Activated naive CD8-positive, alpha-beta T cell treated with anti-CD3 and anti-CD28 coated beads for 36 hours (primary cell): ENCODE measurements at places on chromosomes 16 and 17. TPM values are rescaled to one million over a fixed set of nuclear protein-coding genes. Genes with fewer than 3 reads are reported as not detected.

- no peak overlapping the region for H3K4me3 ChIP-seq
- H3K4me1 ChIP-seq = no peaks in the 10 kb centered on the region
- DNase-seq = no peak
- no peak overlapping the region for H3K27ac ChIP-seq
These were observed 116.2 kb downstream of the C16orf78 start for GRCh38 chr16:49489686-49490320.

DNA sequence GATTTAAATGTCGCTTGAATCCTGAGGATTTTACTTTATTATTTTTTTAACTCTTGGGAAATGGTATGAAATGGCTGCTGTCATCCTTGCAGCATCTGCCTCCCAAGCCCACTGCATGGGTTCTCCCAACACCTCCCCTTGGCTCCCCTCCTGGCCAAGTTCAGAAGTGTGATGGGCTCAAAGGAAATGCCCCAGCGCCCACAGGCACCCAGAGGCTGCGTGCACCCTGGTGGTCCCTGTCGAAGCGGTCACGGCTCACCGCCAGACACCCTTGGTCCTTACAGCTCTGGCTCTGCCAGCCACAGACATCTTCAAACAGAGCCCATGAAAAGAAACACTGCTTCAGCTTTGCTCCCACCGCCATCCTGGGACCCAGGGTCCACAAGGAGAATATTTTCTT is 334.7 kb downstream of the SOX9 start:
- no peaks in the 10 kb centered on the region for H3K36me3 ChIP-seq
- no peaks in the 10 kb centered on the region for H3K27me3 ChIP-seq
- no peak overlapping the region for H3K27ac ChIP-seq
- no peaks in the 10 kb centered on the region for H3K4me1 ChIP-seq
- no peak overlapping the region for H3K4me3 ChIP-seq

GRCh38 chr17:28555022-28555421 is 2.6 kb upstream of the UNC119 start:
- no peak for DNase-seq
- no peaks in the 10 kb centered on the region for H3K27me3 ChIP-seq
- peaks cover 26% of the 10 kb centered on the region for H3K4me1 ChIP-seq
- peak overlapping the region; percentile 10 for H3K27ac ChIP-seq
- H3K36me3 ChIP-seq = peaks cover 13% of the 10 kb centered on the region

DNA sequence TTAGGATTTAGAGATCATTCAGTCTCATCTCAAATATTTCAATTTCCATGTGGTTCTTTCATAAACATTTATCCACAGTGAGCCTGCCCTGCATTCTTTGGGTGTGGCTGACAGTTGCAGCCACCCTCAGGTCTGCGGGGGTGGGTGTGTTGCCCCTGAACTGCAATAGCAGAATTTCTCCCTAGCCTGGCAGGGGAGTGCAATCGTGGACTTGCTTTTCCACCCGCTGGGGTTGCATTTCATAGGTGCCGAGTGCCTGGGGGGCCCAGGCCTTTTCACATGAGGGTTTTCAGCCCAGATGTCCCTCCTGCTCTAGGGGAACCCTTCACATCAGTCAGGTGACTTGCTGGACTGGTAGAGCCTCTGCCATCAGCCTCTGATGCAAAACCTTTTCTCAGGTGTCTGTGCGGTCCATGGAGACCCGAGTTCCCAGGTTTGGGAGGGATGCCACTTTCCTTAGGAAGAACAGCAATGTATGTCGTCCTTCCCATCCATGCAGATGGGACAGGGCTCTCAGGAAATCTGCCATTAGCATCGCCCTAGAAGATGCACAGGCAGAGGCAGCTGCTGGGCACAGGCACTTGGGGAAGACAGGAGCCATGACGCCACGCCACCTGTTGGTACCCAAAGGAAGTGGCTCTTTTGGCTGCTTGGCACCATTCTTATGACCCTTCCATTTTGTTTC is 2.4 kb upstream of the USP36 start:
- no peak overlapping the region for H3K27ac ChIP-seq
- DNase-seq = peak; percentile 41
- H3K4me1 ChIP-seq = peaks cover 22% of the 10 kb centered on the region
- no peaks in the 10 kb centered on the region for H3K27me3 ChIP-seq

KRTAP4-9 gene
- not detected for total RNA-seq

GPR139 gene
- not detected for total RNA-seq

CD300C gene
- not detected for total RNA-seq

- no peak for DNase-seq
- H3K4me1 ChIP-seq = no peaks in the 10 kb centered on the region
- H3K4me3 ChIP-seq = no peak overlapping the region
- no peaks in the 10 kb centered on the region for H3K36me3 ChIP-seq
These were observed 488.9 kb upstream of the CA10 start for GRCh38 chr17:52647411-52647810.

DNA sequence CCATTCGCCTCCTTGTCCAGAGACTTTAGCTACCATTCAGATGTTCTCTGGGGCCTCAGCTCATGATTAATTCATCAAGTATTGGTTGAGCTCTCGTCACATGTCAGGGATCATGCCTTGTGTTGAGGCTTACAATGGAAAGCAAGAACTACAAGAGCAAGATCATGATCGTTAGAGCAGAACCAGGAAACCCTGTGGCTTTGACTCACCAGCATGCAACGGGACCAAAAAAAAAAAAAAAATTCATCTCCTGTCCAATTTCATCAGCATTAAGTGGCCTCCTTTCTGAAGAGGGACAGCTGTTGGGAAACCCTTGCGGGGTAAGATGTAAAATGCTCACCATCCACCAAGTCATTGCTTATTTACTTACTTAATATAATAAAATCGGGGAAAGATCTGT is 12.1 kb upstream of the USP10 start:
- H3K36me3 ChIP-seq = no peaks in the 10 kb centered on the region
- H3K27me3 ChIP-seq = no peaks in the 10 kb centered on the region
- no peak for DNase-seq
- no peak overlapping the region for H3K27ac ChIP-seq
- peaks cover 6% of the 10 kb centered on the region for H3K4me1 ChIP-seq

DNA sequence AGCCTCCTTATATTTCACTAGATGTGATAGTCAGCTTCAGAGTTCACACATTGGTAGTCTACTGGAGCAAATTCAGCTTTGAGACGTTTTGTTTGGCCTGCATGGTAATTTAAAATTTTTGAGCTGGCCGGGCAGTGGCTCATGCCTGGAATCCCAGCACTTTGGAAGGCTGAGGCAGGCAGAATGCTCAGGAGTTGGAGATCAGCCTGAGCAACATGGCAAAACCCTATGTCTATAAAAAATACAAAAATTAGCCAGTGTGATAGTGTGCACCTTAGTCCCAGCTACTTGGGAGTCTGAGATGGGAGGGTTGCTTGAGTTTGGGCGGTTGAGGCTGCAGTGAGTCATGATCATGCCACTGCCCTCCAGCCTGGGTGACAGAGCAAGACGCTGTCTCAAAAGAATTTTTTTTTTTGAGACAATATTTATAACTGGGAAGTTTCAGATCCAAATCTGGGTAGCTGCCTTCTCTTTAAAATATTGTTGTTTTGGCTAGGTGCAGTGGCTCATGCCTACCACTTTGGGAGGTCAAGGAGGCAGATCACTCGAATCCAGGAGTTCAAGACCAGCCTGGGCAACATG is 4.8 kb upstream of the BLMH start:
- H3K4me1 ChIP-seq = peaks cover 11% of the 10 kb centered on the region
- no peaks in the 10 kb centered on the region for H3K36me3 ChIP-seq
- no peak overlapping the region for H3K27ac ChIP-seq
- no peak overlapping the region for H3K4me3 ChIP-seq
- no peak for DNase-seq
- no peaks in the 10 kb centered on the region for H3K27me3 ChIP-seq

GRCh38 chr16:75913958-75914357 is 187.7 kb upstream of the CPHXL start:
- no peak for DNase-seq
- H3K27me3 ChIP-seq = no peaks in the 10 kb centered on the region
- no peaks in the 10 kb centered on the region for H3K36me3 ChIP-seq
- no peaks in the 10 kb centered on the region for H3K4me1 ChIP-seq
- H3K27ac ChIP-seq = no peak overlapping the region

DNA sequence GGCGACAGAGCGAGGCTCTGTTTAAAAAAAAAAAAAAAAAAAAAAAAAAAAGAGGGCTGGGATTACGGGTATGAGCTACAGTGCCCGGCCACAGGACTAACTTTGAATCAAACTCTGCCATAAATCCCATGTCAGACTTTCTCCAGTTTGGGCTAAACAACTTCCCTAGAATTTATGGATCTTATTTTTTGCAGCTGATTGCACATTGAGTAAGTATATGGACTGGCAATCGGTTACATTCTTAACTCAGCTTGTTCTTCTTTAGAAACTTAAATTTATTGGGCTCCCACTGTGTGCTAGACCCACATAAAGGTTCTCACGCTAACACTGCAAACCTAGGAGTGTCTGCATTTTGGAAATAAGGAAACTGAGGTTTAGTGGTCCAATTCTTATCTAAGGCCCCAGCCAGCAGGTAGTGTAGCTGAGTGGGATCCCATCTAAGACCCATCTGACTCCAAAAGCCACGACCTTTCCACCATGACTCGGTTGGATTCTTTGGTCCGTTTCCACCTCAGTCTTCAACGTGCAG is 718 bp upstream of the CBFB start:
- H3K27ac ChIP-seq = peak overlapping the region; percentile 91
- H3K4me1 ChIP-seq = peaks cover 38% of the 10 kb centered on the region
- no peaks in the 10 kb centered on the region for H3K27me3 ChIP-seq
- peaks cover 25% of the 10 kb centered on the region for H3K36me3 ChIP-seq
- no peak for DNase-seq
- H3K4me3 ChIP-seq = peak overlapping the region; percentile 89

DNA sequence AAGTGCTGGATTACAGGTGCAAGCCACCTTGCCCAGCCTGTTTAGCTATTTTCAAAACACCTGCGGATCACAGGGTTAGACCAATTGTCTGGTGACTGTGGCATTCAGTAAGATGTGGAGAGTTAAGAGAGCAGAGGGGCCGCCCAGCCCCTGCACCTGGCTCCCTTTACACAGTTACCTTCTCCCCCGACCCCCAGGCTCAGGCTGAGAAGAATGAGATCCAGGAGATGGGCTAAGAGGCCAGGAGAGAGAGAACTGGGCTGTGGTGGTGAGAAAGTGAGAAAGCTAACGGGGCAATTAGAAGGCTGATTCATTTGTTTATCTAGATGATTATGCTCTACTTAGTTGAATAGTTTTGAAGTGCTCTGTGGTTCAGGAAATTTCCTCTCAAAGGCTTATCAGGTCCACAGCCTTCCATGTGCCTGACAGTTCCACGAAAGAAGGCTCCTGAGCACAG is 67.8 kb upstream of the AXIN2 start:
- DNase-seq = no peak
- H3K36me3 ChIP-seq = no peaks in the 10 kb centered on the region
- no peaks in the 10 kb centered on the region for H3K27me3 ChIP-seq
- no peaks in the 10 kb centered on the region for H3K4me1 ChIP-seq
- H3K4me3 ChIP-seq = no peak overlapping the region
- no peak overlapping the region for H3K27ac ChIP-seq

- no peaks in the 10 kb centered on the region for H3K36me3 ChIP-seq
- H3K27ac ChIP-seq = no peak overlapping the region
- H3K27me3 ChIP-seq = peaks cover under 1% of the 10 kb centered on the region
- no peaks in the 10 kb centered on the region for H3K4me1 ChIP-seq
These were observed 54.1 kb downstream of the TOX3 start for GRCh38 chr16:52492789-52493357.

DNA sequence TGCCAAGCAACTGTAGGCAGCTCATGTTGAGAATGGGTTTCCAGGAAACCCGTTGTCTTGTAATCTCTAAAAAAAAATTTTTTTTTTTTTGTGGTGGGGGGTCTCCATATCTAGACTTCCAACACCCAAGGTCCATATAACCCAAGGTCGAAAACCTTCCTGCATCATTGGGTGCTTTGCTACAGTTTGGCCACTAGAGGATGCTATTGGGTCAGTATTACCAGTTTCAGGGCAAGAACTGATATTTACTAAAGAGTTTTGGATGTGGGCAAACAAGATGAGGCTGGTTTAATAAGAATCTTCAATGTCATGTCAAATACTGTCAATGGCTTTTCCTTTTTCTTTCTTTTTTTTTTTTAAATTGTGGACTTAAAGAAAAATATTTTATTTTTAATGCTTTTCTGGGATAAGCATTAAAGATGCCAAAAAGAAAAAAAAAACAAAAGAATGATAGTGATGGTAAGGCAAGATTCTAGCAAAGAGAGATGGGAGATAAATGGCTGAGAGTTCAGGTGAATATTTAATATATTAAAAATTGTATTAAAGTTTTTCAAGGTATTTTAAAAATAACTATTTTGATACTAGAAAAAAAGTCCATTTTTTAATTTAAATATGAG is 62.2 kb downstream of the DHRS7C start:
- H3K4me3 ChIP-seq = no peak overlapping the region
- no peak overlapping the region for H3K27ac ChIP-seq
- H3K27me3 ChIP-seq = peaks cover 6% of the 10 kb centered on the region
- no peaks in the 10 kb centered on the region for H3K36me3 ChIP-seq
- no peaks in the 10 kb centered on the region for H3K4me1 ChIP-seq

G6PC1 gene
- not detected for total RNA-seq

DNA sequence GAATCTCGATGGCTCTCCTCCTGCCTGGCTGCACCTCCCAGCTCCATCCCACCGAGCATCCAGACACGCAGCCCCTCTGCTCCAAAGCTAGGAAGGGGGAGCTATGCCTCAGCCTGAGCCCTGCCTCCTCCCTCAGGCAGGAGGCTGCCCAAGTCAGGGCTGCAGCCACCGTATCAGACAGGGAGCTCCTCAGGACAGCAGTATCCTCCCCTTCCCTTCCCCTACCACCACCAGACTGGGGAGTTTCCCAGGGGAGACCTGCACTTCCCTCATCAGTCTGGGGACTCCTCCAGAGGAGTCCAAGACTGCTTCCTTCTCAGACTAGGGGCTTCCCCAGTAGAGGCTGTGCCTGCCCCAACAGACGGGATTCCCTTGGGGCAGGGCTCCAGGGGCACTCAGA is 17.5 kb downstream of the TMEM132E start:
- no peak overlapping the region for H3K27ac ChIP-seq
- H3K27me3 ChIP-seq = peaks cover 31% of the 10 kb centered on the region
- DNase-seq = no peak
- no peak overlapping the region for H3K4me3 ChIP-seq
